NCI-H524 treated with DMSO at 0.1 percent for 48 hours (cell line): ENCODE measurements at places on chromosomes 12 and 14.

DNA sequence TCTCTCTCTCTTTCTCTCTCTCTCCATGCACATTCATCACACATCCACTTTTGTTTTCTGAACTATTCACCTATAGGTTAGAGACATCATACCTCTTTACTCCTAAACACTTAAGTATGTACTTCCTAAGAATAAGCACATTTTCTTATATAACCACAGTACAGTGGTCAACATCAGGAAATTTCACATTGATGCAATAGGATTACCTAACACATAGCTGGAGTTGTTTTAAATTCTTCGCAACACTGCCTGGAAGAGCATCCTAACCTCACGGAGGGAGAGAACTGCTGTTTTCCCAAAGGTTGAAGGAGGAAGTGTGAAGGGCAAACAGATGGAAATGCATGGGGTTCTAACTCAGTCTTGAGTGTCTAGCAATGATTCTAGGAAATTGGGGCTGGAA lies 159.2 kb downstream of the SYT1 start:
- no peak for DNase-seq

- DNase-seq, result no peak
These were observed 649 bp upstream of the SALL2 start for GRCh38 chr14:21526672-21527317.

DNA sequence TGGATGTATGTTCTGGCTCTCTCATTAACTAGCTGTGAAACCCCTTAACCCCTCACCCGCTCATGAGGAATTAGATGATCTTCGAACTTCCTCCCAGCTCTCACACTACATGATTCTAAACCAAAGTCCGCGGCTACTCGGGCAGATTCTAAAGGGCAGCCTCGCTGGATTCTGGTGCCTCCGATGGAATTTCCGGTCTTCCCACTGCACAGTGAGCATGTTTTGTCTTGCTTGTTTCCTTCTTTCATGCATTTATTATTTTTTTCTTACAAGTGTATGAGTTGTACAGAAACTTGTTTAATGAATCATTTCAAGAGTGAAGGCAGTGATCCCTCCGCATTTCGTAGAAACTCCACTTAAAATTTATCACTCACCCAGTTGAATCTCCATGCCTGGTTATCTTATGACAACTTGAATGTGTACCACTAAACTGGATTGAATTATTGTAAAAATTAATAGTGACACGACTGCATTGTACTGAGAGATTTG lies 4.5 kb upstream of the HCAR3 start:
- no peak for DNase-seq

- DNase-seq, result no peak
These were observed 35.4 kb downstream of the SPTB start for GRCh38 chr14:64844272-64844671.

DNA sequence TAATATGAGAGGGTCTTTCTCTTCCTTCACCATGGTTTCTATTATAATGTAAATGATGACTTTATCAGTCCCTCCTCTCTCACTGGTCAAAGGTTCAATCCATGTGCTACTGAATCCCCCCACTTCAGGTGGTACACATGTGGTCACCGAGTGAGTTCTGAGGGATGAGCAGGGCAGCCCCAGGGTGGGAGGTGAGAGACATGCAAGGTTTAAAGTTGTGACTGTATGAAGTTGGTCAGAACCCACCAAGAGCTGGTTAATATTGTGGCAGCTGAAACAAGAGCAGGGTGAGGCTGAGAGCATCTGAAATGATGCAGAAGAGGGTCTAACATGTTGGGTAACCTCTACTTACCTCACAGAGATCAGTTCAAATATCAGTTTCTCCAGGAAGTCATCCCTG lies 444.7 kb upstream of the FBXO33 start:
- no peak for DNase-seq

DNA sequence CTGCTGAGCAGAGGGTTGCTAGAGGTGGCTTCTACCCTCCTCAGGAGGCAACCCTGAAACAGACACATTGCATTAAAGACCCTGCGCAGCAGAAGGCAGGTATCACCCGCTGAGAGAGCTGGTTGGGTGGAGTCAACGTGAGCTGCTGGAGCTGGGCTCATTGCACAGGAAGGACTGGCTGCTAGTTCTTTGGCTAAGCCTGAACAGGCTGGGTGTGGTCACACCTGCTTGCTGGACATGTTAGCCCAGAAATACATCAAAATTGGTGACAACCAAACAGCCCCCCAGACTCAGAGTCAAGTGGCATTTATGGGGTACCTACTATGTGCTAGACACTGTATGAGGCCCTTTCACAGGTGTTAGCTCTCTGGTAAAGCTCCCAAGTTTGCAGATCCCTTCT lies 33.8 kb upstream of the IRF2BPL start:
- no peak for DNase-seq
